CD4-positive, alpha-beta T cell treated with Interferon gamma for 1 hour (primary cell): ENCODE measurements at places on chromosomes 7 and 10.

DNA sequence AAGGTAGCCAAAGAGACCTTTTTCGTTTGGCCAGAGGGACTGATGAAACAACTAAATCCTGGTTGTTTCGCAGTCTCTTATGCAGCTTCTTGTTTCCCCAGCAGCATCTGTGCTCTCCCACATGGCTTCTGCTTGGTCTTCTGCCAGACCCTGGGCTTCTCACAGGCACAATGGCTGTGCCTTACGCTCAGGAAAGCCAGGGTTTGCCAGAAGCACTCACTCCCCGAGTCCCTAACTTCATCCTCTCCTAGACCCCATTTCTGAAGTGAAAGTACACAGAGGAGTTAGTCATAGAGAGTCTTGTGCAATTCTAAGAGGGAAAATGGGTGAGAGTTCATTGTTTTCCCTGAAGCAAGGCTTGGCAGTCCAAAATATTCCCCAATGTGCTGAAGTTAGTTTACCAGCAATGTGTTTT lies 121.7 kb downstream of the EVX1 start:
- no peak for DNase-seq

- DNase-seq = peak; percentile 82
Measured at GRCh38 chr10:43396928-43397624, 11.9 kb downstream of the HNRNPF start.

DNA sequence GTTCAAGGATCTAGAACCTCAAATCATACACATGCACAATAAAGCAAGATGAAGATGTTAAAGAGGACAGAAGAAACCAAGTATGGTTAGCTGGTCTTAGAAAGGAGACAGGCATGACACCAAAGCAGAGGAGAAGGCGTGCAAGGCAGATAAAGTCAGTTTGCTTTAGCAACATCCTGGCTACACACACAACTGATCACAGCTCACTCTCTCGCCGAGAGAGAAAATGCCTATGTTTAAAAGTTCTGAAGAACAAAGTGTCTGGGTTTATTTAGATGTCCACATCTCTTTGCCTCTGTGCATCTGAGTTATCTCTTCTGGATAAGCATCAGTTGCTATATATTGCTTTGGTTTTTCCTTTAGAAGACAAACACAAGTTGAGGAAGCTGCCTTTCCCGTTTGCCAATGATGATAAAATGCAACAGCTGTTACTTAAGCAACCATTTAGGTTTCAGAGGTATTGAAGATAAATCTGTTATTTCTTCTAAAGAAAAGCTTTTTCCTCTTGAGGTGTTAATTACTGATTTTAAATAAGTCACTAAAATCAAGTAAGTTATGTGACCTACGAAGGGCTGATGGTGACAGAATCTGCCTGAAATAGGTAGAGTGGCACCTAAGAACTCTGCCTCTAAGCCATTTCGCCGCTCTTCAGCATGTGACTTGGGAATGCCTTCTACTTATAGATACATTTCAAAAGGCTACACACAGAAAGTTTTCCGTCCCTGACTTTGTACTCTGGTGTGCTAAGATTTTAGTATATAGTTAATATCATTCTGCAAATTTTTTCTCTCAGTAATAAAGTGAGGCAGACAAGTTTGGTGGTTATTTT lies 146.2 kb upstream of the ASAH2 start:
- no peak for DNase-seq

- DNase-seq = no peak
Measured at GRCh38 chr7:114160925-114161324, 242.1 kb upstream of the PPP1R3A start.

GRCh38 chr10:53223851-53224250 lies 451.3 kb upstream of the MBL2 start:
- no peak for DNase-seq

DNA sequence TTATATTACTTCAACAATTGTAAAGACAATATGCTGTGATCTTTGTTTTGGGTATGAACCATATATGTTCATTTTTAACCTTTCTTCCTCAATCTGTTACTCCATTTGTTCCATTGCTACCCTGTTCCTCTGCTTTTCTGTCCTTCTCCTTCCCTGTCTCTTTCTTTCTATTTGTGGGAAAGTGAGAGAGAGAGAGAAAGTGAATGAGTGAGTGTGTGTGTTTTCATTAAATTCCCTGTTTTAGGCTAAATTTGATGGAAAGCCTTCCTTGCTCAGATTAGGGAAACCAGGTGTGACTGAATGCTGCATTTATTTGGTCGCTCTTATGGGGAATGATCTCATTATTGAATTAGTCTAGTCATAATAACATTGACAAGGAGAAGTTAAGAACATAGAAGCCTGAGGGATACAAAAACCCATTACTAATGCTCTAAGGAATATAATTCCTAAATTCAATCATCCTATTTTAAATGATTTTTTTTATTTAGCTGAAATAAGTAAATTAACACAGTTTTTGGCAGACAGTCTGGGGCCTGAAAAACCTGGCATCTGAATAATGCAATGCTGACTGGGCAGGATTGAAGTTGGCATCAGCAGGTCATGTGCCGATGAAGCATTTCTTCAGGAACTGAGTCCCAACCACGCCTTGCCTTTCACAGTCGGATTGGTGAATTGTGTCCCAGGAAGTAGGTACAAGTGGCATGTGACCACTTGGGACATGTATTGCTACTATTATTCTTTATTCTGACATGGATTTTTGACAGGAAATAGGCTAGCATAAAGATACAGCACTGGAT lies 117.6 kb upstream of the LRGUK start:
- no peak for DNase-seq

GRCh38 chr10:25902002-25902401 lies 32.0 kb upstream of the MYO3A start:
- no peak for DNase-seq

DNA sequence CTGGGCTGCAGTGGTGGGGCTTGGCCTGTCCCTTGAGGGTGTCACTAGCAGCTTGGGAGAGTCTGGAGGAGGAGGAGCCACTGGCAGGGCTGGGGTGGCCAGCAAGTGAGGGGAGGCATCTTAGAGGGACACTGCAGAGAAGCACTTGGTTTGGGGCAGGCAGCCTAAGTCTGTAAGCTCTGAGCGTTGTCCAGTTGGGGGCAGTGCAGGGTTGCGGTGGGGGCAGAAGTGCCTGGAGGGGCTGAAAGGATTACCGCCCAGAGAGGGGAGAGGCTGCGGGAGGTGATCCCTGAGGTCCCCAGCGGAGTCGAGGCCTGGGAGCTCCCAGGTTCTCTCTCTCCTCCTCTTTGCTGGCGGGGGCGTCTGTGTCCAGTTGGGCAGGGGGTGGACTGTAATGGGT lies 7.4 kb downstream of the ADCYAP1R1 start:
- no peak for DNase-seq

GRCh38 chr7:1007901-1008300 lies 24.9 kb downstream of the CYP2W1 start:
- DNase-seq = no peak

GRCh38 chr10:92714152-92714845 lies 24.5 kb downstream of the HHEX start:
- no peak for DNase-seq

GRCh38 chr7:115227473-115228235 lies 305.8 kb downstream of the MDFIC start:
- no peak for DNase-seq

DNA sequence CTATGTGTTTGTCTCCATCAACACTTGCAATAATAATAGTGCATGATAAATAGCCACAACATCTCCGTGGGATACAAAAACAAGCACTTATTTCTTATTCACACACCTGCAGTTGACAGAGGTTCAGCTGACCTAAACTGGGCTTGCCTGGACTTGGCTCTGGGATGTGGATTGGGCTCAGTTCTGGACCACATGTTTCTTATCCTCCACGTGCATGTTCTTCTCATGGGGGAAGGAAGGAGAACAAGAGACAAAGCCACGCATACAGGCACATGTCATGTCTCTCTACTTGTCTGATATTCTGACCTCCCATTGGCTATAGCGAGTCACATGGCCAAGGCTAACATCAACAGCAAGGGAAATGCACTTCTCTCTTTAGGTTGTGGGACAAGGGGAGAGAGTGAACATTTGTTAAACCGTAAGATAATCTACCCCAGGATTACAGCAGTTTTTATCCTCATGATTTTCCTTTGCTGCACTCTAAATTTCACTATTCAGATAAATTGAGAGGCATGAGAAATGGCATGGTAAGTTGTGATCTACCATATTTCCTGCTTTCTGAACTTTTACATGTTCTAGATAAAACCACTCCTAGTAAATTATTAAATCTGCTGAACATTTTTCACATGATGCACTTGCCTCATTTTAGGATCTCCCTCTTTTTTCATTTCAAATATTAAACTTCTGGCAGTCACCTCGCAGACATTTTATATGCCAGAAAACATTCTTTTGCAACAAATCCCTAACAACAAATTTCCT lies 33.7 kb downstream of the CFAP58 start:
- DNase-seq = no peak

GRCh38 chr7:80873140-80873539 lies 45.7 kb downstream of the SEMA3C start:
- DNase-seq = no peak

DNA sequence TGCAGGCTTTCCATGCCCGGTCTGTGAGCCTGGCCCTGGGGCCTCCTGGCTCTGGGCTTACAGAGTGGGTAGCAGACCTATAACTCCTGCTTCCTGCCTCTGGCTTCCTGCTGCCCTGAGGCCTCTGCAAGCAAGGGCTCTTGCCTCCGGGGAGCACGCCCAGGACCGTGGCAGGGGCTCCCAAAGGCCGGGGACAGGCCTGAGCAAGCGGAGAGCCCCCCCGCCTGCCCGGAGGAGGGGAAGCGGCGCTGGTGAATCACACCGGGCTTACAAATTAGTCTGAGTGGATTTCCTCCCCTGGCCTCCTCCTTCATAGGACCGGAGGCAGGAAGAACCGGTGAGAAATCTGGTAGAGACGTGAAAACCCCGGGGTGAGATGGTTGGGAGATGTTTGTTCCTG lies 1.5 kb upstream of the MYL10 start:
- no peak for DNase-seq

DNA sequence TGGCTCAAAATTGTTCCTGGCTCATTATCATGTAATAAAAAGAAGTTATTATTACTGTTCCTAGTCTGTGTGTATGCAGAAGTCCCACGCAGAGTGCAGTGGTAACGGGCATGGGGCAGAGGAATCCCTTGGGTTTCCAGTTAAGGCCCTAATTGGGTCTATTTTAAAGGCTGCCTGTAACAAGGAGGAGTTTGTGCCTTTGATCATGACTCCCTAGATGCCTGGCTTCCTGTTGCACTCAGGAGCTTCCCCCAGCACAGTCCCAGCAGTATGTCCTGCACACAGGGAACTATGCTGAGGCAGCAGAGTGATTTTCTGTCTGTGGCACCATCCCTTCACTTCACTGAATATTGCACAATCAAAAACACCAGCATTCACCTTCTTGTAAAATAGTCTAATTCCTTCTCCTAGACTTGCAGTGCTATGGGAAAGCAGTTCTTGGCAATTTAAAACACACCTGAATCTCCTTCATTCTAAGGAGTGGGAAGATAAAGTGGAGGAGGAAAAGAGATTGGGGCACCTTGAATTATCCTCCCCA lies 22.9 kb downstream of the SORCS1 start:
- DNase-seq = no peak

- DNase-seq = no peak
Measured at GRCh38 chr10:19977097-19977521, 160.9 kb downstream of the PLXDC2 start.

DNA sequence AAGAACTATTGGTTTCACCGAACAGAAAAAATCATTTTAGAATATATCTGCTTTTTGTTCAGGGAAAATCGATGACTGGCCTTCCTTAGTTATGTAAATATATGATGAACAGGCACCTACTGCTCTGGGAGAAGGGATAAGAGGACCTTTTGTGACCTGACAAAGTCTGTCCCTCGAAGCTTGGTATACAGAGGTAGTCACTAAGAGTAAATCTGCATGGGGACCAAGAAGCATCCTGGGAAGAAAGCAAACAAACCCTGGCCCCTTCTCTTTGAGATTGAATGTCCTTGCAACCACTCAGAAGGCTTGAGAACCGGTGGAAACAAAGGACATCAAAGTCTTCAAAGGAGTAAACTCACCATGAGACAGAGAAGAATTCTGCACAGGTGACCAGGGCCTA lies 52.3 kb downstream of the SKIDA1 start:
- DNase-seq = no peak

- DNase-seq = no peak
Measured at GRCh38 chr10:120685136-120685535, 166.0 kb upstream of the WDR11 start.

DNA sequence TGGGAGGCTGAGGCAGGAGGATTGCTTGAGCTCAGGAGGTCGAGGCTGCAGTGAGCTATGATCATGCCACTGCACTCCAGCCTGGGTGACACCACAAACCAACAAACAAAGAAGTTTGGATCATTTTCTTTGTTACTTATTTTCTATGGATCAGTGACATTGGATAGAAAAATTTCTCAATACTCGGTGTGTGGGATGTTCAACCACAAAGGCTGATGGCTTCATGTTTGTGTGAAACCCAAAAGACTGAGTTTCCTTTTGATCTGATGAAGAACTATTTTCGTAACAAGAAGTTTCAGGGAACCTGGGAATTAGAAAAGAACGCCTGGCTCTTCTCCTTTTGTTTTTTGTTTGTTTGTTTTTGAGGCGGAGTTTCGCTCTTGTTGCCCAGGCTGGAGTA lies 104.0 kb downstream of the HOXA1 start:
- no peak for DNase-seq

- no peak for DNase-seq
Measured at GRCh38 chr7:72709909-72710308, 118.1 kb downstream of the TYW1B start.

GRCh38 chr10:127408733-127409132 lies 140.4 kb upstream of the NPS start:
- no peak for DNase-seq

GRCh38 chr10:36441557-36441956 lies 683.8 kb upstream of the ANKRD30A start:
- no peak for DNase-seq

GRCh38 chr7:85883-86515 lies 106.4 kb upstream of the FAM20C start:
- no peak for DNase-seq

DNA sequence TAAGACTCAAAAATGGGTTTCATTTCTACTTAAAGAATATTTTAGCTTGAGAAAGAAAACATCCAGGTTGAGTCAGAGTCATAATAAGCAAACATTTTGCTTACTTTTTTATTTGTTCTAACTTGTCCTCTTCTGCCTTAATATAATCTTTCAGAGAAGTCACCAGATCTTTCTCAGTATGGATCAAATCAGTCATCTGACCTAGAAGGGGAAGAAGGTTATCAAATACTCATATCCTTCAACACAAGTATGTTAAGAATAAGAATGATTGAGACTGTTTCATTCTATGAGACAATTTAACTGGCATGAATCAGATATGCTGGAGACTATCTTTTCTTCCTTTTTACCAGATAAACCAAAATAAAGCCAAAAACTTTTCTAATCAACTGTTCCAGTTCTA lies 23.0 kb downstream of the P4HA1 start:
- no peak for DNase-seq

GRCh38 chr7:134752006-134752760 lies 27.3 kb upstream of the CALD1 start:
- no peak for DNase-seq

GRCh38 chr10:22002591-22003176 lies 846 bp downstream of the DNAJC1 start:
- DNase-seq = peak; percentile 18
